ENCODE measurements at places on chromosomes 3 and 15. TPM values are rescaled to one million over a fixed set of nuclear protein-coding genes. Genes with fewer than 3 reads are reported as not detected.

Gene STAC
- under 0.01 TPM for total RNA-seq

Gene TRH
- total RNA-seq = 0.10 TPM

Gene TTLL13
- total RNA-seq = 0.31 TPM

Gene TM2D3
- total RNA-seq = 82.8 TPM

Gene RBPMS2
- total RNA-seq = 0.10 TPM

Gene GOLGA8K
- 0.84 TPM for total RNA-seq

Gene PIERCE2
- total RNA-seq = 0.31 TPM

Gene ZNF770
- total RNA-seq = 29.5 TPM

Gene EAF2
- 13.4 TPM for total RNA-seq

Gene HTR3E
- not detected for total RNA-seq

Gene PLSCR1
- total RNA-seq = 72.6 TPM

Gene SOX14
- total RNA-seq = not detected

Gene ADAMTS7
- total RNA-seq = not detected

Gene CCK
- total RNA-seq = not detected
